ENCODE measurements at places on chromosomes 6 and 20.

DNA sequence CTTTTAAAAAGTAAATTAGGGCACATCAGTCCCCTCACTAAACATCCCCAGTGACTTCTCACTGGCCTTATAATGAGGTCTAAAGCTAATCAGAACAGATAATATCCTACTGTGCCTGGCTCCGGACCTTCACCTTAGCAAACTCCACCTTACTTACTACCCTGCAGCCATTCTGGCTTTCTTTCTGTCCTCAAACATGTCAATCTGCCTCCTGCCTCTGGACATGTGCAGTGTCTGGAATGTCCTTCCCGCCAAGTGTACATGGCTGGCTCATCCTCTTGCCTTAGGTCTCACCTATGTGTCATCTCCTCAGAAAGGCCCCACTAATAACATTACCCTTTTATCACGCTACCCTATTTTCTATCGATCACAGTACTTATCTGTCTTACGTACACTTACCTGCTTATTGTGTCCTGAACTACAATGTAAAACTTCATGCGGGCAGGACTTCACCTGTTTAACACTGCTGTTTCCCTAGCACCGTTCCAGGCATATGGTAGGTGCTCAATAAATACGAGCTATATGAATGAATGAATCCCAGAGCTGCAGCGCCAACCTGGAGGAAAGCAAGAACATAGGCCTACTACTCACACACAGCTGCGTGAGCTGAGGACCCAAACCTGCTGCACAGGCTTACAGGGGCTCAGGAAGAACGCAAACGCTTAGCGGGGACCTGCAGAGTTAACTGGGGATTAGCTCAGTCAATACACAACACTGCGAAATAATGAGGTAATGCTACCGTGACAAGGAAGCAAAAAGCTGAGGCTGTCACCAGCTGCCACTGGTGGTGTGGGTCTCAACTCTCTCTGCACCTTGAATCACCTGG is 991 bp downstream of the UQCC2 start:
- DNase-seq, result no peak

DNA sequence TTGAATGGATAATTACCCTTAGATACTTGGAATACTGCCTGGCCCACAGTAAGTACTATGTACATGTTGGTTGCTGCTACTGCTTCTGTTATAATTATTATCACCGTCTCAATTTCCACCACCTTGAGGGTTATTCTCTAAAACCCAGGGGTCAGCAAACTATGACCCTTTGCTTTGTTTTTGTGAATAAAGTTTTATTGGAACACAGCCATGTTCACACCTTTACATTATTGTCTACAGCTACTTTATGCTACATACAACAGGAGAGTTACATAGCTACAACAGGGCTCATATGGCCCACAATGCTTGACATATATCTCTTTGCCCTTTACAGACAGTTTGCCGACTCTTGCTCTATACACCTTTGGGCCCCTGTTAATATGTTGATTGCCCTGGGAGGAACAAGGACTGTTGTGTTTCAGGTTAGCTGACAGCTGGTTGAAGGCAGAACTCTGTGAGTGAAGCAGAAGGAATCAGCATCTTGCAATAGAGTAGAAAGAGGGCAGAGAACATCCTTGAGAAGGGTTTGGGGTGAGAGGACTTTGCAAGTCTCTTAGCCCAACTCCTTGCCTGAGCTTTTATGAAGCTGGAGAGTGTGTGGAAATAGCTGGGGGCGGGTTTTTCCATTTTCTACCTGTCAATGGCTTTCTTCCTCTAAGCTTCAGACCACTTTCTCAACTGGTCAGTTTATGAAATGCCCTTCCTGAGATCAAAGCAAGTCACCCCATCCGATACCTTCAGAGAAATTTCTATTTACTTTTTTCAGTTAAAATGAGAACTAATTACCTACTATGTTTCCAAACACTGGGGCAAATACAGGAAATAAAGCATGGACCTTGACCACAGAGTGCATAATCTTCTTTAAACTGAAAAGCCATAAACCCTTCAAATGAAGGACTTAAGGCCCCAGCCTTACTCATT is 3.5 kb upstream of the MEP1A start:
- no peak for DNase-seq

- no peak for DNase-seq
These were observed 8.7 kb downstream of the TRIM38 start for GRCh38 chr6:25971187-25971821.

DNA sequence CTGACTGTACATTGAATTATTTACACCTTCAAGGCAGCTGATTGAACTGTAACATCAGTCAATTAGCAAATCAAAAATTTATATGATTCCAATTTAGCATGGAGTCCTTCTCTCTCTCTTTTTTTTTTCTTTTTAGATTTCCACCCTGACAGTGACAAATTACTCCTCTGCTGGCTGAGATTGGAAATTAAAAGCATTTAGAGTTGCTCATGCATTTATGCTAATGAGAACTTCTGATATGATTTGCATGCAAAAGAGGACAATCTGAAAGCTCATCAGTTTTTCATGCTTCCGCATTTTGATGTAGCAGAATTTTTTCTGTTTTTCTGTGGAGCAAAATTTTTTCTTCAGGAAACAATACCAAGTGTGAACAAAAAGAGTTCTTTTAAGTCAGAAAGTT is 130.5 kb upstream of the NOX3 start:
- no peak for DNase-seq

GRCh38 chr20:25686081-25687067 is 10.3 kb downstream of the ZNF337 start:
- DNase-seq, result no peak

- no peak for DNase-seq
These were observed 15.1 kb downstream of the AAR2 start for GRCh38 chr20:36251426-36251825.

DNA sequence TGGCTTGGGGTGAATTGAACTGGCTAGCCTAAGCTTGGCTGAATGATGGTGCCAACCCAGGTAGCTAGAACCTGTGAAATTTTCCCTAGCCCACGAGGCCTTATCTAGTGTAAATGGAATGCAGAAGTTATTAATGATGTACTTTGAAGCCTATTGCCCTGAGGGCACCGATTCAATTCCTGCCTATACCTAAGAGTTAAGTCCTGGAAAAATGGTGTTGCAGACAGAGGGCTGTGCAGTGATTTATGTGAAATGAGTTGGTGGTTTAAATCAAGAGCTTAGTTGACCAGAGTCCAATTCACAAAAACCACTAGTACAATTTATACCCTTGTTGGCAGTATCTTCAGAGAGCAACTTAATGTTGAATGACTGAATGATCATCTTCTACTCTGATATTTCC is 373.8 kb upstream of the JAG1 start:
- DNase-seq, result no peak

GRCh38 chr6:166998256-166999144 is 697 bp upstream of the CEP43 start:
- DNase-seq, result peak; percentile 39

DNA sequence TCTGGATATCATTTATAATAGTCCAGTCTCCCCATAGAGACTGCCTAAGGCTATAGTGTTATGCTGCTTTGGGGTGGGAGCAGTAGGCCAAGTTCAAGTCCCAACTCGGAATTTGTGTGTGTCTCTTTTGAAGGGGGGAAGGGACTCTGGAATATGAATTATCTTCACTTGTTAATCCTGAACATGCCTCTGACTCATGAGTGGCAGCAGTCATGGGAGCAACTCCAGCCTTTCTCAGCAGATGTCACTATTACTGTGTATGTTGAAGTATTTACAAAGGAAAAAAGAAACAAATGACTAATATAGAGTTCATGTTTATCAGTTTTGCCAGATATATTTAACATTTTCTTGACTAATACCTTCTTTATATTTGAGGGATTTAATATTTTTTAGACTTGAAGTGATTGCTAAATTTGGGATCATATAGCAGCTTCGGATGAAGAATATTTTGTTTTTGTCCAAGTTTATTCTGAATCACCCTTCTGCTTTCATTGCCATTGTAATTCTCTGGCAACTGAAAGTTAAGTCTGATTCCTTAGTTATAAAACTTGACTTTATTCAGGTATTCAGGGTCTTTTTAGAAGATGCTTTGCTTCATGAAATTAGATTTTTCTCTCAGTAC is 23.4 kb downstream of the FAM217A start:
- no peak for DNase-seq

DNA sequence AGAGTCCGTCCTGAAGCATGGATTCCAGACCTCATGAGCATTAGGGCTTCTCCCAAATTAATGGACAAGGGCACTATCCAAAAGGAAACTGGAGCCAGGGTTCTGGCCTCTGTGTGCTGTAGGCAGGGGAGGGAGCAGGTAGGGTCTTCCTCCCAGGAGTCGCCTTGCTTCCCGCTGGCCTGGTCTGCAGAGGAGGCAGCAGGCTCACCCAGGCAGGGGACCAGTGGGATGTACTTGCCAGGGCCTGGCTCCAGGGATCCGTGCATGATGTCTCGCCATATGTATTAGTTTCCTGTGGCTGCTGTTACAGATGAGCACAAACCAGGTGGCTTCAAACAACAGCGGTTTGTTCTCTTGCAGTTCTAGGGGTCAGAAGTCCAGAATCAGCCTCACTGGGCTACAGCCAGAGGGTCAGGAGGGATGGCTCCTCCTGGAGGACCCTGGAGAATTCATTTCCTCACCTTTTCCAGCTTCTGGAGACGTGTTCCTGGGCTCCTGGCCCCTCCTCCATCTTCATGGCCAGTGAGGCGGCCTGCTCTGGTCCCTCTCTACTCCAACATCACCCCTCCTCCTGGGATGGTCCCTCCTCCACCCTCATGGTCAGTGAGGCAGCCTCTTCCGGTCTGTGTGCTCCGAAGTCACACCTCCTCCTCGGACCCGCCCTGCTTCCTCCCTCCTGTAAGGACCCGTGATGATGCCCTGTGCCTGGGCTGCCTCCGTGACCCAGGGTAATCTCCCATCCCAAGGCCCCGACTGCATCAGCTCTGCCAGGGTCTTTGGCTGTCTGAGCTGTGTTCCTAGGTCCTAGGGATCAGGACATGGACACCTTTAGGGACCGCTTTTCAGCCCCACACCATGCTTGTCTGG is 329.1 kb downstream of the CDH4 start:
- no peak for DNase-seq

GRCh38 chr20:34701405-34702085 is 2.6 kb upstream of the TP53INP2 start:
- no peak for DNase-seq

- no peak for DNase-seq
These were observed 19.5 kb upstream of the NFATC2 start for GRCh38 chr20:51562027-51562331.

- no peak for DNase-seq
These were observed 11.2 kb downstream of the NT5DC1 start for GRCh38 chr6:116111552-116112528.

- DNase-seq, result no peak
These were observed 30.6 kb upstream of the RIPOR2 start for GRCh38 chr6:24966381-24966780.

- DNase-seq, result no peak
These were observed 283.6 kb downstream of the ARHGAP18 start for GRCh38 chr6:129426343-129426742.

GRCh38 chr20:63447320-63447719 is 25.1 kb downstream of the KCNQ2 start:
- no peak for DNase-seq

- no peak for DNase-seq
These were observed 54.4 kb downstream of the RTN4IP1 start for GRCh38 chr6:106574741-106575458.
